ENCODE measurements at places on chromosomes 16 and 17.
A peak's percentile ranks its signal among the peaks of the same experiment; 100 is the strongest.

GRCh38 chr16:526181-527014 is 1.1 kb upstream of the CAPN15 start:
- DNase-seq: peak; percentile 33

DNA sequence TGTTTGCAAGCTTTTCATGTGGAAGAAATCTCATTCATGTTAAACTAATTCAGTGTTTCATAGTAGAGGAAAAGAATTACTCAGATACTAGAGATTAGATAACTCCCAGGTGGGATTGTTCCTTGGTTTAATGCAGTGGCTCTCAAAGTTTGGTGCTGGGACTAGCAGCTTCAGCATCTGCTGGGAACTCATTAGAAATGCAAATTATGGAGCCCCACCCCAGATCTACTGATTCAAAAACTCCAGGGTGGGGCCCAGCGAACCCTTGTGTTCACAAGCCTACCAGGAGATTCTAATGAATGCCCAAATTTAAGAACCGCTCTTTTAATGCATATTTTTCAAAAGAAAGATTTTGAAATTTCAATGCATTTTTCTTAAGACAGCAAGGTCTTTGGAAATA is 253.4 kb upstream of the CNTNAP4 start:
- no peak for DNase-seq

GRCh38 chr16:14109077-14109775 is 38.1 kb downstream of the MRTFB start:
- no peak for DNase-seq

DNA sequence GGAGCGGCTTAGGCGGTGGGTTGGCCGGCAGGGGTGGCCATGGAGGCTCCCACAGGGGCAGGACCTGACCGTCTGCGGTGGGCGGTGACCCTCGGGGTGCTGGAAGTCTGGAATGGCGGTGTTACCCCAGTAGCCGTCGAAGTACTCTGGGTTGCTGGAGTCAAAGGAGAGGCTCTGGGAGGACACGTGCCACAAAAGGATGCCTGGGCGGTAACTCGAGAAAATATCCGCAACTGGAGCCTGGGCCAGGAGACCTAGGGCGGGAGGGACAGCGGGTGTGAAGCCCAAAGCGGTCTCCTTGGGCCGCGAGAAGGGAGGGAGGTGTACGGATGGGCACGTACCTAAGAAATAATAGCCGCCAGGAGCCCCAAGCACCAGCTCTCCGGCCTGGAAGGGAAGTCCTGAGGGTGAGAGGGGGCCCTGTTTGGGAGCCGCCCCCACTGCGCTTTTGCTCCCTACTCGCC is 4.6 kb downstream of the ITGA2B start:
- no peak for DNase-seq

- no peak for DNase-seq
Measured at GRCh38 chr16:4679850-4680636, 13.3 kb upstream of the NUDT16L1 start.

- no peak for DNase-seq
Measured at GRCh38 chr16:15690296-15690695, 40.3 kb downstream of the NDE1 start.

DNA sequence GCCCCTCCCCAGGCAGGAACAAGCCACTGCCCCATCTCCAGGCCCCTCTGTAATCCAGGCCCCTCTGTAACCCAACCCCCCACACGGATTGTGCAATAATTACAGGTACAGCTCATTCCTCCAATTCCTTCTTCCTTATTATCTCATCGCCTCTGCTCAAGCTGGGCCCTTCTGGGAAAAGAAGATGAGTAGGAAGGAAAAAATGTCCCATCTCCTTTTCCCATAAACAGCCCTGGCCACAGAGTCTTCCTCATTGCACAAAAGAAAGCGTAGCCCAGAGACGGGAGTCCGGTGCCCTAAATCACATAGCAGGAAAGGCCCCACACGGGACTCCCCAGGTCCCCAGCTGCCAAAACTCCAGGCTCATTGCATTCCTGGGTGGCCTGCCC is 3.6 kb upstream of the LITAFD start:
- no peak for DNase-seq

DNA sequence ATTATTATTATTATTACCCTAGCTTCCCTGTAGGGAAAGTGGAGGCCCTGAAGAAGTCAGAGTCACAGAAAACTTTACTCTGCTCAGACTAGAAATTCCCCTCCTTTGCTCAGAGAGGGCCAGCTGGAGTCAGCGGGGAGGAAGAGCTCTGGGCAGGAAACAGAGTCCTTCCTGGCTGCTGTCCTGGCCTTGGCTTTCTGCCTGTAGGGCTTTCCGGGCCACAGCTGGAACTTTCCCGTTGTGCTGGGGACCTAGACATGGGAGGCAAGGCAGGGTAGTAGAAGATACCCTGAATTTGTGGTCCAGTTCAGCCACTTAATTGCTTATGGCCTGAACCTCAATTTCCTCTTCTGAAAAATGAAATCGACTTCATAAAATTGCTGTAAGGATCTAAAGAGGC is 14.0 kb upstream of the CCL2 start:
- no peak for DNase-seq

Data from activated CD4-positive, alpha-beta T cell treated with anti-CD3 and anti-CD28 coated beads, Interleukin-10, Interleukin-2, amounts not matched to agents 100 ng/mL and 50 ng/mL, durations not matched to agents 16 hours and 8 hours (primary cell).